H9 (cell line): ENCODE measurements at places on chromosomes 6 and 20.
A peak's percentile ranks its signal among the peaks of the same experiment; 100 is the strongest.

GRCh38 chr6:57224769-57225515 is 2.8 kb upstream of the RAB23 start:
- no peak overlapping the region for H3K4me3 ChIP-seq
- H3K27me3 ChIP-seq, result no peaks in the 10 kb centered on the region
- H3K27ac ChIP-seq, result no peak overlapping the region
- H3K4me1 ChIP-seq, result no peaks in the 10 kb centered on the region
- H3K36me3 ChIP-seq, result peaks cover 7% of the 10 kb centered on the region
- DNase-seq, result no peak

DNA sequence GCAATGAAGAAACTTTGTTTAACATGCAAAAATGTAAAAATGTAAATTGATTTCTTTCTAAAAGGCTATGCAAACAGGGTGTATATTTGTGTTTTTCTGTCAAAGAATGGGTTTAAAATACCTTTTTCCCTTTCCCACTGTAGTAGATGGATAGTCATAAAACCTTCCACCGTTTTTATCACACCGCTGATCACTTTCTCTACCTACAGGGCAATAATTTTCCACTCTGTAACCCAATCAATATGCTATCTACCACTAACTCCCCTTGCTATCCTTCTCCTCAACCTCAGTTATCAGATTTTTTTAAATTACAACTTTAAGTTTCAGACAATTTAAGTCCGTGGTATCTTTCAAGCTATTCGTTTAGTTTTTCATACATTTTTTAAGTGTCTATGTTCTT is 91.4 kb upstream of the ARID1B start:
- H3K4me1 ChIP-seq, result peaks cover 3% of the 10 kb centered on the region; the same call in 1 of the 2 replicates
- H3K27ac ChIP-seq, result no peak overlapping the region
- DNase-seq, result no peak
- no peaks in the 10 kb centered on the region for H3K27me3 ChIP-seq
- peak overlapping the region; percentile 93 for H3K4me3 ChIP-seq
- no peaks in the 10 kb centered on the region for H3K36me3 ChIP-seq

DNA sequence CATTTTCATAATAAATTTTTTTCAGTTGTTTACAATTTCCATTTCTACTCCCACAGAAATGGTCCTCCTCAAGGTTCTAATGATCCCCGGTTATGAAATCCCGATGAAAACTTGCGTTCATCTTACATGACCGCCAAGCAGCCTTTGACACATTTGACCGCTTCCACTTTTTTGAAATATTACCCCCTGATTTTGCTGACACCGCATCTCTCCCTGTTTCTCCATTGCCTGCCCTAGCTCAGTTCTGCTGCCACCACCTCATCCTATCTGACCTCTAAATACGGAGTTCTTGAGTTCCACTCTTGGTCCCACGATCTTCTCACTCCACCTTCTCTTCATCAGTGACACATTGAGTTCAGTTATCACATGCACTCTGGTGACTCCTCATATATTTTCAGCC is 74.1 kb downstream of the SLC35B3 start:
- no peaks in the 10 kb centered on the region for H3K4me1 ChIP-seq
- no peak overlapping the region for H3K27ac ChIP-seq
- H3K27me3 ChIP-seq, result no peaks in the 10 kb centered on the region
- no peak for DNase-seq
- no peaks in the 10 kb centered on the region for H3K36me3 ChIP-seq

DNA sequence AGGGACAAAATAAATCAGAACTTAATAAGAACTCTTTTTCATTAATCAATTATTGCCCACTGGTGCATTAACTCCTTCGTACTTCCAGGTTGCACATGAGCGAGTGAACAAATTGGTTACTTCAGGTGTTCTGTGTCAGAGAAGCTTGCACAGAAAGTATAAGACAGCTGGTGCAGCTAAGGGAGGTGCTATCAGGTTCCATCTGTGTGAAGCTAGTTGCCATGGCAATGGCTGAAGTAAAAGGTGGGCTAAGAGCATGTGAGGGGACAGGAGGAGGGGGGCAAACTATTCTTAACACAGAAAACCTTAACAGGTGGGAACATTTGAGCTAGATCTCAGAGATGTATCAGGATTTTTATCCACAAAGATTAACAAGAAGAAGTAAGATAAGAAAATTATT is 81.6 kb downstream of the MANEA start:
- H3K27me3 ChIP-seq, result no peaks in the 10 kb centered on the region
- no peak for DNase-seq
- H3K27ac ChIP-seq, result no peak overlapping the region
- no peaks in the 10 kb centered on the region for H3K4me1 ChIP-seq

DNA sequence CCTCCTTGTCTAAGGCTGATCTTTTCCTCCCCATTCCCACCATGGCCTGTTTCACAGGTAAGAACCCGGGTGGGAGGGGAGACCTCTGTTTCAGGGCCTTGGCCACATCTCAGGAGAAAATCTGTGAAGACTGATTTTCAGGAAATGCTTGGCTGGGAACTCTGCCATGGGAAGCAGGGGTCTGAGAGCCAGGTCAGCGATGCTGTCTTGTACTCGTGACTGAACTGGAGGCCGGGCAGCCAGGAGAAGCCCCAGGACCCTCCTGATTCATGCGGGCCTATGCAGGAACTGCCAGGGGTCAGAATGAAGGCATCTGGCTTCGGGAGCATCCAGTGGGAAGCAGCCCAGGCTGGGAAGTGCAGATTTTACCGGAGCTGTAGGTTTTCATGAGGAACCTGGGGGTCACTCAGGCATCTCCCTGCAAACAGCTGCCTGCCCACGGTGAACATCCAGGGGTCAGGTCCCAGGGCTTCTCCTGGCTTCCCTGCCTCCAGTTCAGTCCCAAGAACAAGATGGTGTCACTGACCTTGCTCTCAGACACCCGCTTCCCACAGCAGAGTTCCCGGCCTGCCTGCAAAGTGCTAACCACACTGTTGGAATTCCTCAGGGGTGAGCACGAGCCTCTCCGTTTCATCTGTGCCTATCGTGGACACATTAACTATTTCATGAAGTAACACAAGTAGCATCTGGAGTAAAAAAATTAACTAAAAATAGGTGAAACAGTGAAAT is 90.2 kb upstream of the SULF2 start:
- DNase-seq, result no peak
- H3K4me1 ChIP-seq, result no peaks in the 10 kb centered on the region
- no peaks in the 10 kb centered on the region for H3K36me3 ChIP-seq

- H3K27me3 ChIP-seq, result no peaks in the 10 kb centered on the region
- H3K4me1 ChIP-seq, result peaks cover 2% of the 10 kb centered on the region; the same call in 1 of the 2 replicates
- H3K36me3 ChIP-seq, result no peaks in the 10 kb centered on the region
- no peak for DNase-seq
- no peak overlapping the region for H3K4me3 ChIP-seq
- H3K27ac ChIP-seq, result no peak overlapping the region
These were observed 240.5 kb upstream of the PLN start for GRCh38 chr6:118307581-118307980.

GRCh38 chr20:25860531-25861150 is 164.0 kb upstream of the ZNF337 start:
- no peak for DNase-seq
- H3K4me1 ChIP-seq, result no peaks in the 10 kb centered on the region
- peak overlapping the region; percentile 74 for H3K4me3 ChIP-seq
- no peak overlapping the region for H3K27ac ChIP-seq
- peaks cover 42% of the 10 kb centered on the region for H3K27me3 ChIP-seq

DNA sequence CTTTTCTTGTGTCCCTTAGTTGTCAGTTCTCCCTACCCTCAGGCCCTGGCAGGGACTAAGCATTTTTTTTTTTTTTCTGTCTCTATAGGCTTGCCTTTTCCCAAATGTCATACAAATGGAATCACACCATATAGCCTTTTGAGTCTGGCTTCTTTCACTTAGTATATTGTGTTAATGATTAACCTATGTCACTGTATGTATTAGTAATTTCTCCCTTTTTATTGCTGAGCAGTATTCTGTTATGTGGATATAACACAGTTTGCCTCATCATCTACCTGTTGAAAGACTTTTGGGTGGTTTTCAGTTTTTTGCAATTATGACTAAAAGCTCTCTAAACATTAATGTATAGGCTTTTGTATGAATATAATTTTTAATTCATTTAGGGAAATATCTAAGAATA is 16.0 kb upstream of the FBXO30 start:
- no peaks in the 10 kb centered on the region for H3K36me3 ChIP-seq
- H3K27ac ChIP-seq, result no peak overlapping the region
- no peaks in the 10 kb centered on the region for H3K27me3 ChIP-seq
- H3K4me1 ChIP-seq, result no peaks in the 10 kb centered on the region
- no peak for DNase-seq
